Heart right ventricle (tissue), 16 donors: ENCODE measurements at places on chromosomes 1 and 21. TPM values are rescaled to one million over a fixed set of nuclear protein-coding genes. Genes with fewer than 3 reads are reported as not detected.

The SYT11 gene
- polyA plus RNA-seq = 9.5 TPM

The AZIN2 gene
- 1.2 TPM for polyA plus RNA-seq

The LCA5L gene
- 0.58 TPM for polyA plus RNA-seq

The KRTAP21-2 gene
- polyA plus RNA-seq = not detected

DNA sequence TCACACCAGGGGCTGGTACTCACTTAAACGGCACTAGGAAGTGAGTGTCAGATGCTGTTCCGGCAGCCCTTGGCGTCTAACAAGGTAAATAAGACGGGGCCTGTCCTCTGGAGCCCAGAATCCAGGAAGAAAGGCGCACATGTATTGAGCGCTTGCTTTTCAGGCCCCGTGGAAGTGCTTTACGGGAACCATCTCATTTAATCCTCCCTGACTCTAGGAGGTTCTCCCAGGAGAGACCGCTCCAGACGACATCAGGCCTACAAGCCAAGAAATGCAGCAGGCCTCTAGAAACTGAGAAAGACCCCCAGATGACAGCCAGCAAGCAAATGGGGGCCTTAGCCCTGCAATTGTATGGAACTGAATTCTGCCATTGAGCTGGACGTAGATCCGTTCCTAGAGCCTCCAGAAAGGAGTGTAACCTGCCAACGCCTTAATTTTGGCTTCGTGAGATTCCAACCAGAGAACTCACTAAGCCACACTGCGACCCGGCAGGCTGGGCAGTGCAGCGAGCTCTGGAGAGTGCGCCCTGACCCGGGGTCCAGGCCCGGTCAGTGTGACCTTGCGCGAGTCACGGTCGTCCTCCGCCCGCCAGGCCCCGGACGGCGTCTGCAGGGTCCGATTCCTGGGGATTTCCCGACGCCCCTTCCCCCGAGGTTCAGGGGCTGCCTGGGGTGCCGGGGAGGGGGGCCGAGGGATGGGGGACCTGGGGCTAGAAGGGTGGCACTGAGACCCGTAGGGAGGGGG, 532 bp upstream of the MANEAL start:
- no peak for DNase-seq

- no peak for DNase-seq
Observed at GRCh38 chr1:157363660-157364140, 188.6 kb downstream of the FCRL5 start.

DNA sequence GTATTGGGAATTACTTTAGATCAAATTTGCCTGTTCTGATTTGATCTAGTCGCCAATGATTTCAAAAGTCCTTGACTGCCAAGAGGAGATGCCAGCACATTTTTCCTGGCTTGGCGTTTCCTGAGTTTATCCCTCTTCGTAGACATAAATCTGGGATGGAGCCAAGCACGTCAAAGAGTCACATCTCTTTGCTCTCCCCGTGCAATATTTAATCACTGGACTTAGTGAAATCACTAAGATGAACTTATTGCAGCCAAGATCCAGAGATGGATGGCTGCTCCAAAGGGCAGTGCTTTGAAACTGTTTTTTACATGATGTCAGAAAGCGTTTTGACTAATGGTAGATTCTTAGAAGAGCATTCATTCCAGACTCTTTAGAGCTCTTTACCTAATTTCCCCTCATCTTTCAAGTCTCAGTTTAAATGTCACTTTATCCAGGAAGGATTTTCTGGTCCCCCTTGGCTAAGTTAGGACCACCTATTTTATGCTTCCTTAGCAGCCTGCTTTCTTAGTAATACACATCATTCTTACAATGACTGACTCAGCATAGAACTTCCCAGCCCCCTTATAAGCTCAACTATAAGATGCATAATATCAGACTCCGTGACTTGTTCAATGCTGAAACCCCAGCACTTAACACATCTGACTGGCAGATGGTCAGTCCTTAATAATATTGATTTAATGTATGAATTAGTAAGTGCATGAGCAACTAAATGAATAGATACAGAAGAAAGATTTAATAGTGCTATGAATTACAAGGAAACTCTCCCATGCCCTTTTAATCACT, 94.4 kb upstream of the GREM2 start:
- DNase-seq = no peak

DNA sequence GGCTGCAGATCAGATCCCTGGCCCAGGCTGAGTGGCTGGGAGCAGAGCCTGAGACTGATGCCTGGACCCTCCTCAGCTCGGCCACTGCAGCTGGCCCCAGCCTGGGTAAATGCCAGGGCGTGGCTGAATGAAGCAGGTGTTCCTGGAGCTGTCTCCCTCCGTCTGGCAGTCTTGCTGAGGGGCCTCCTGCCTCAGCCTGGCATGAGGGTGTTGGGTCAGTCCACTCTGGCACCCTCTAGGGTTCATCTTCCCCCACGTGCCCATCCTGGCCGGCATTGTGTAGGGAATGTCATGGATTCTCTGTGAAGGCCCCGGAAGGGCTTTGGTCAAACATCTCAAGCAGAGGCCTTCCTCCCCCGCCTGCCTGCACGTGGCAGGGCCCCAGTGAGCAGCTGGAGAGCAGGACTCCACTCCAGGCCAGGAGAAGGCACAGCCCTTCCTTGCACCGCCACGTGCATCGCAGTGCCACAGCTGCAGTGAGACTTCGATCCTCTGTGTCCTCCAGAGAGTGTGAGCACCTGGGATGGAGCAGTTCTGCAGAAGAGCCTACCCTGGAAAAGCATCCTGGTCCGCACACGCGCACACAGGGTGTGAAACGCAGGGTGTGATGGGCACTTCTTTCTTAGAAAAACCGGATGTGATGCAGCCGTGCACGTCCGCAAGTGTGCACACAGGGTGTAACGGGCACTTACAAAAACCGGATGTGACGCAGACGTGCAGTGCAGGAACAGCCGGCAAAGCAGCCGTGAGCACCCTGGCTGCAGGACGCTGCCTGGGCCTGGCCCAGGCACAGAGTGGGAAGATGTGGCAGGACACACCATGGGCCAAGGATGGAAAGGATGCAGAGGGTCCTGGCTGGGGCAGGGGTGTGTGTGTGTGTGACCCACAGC, 4.6 kb upstream of the KRTAP10-4 start:
- no peak for DNase-seq

GRCh38 chr1:223202376-223203033, 59.5 kb upstream of the TLR5 start:
- no peak for DNase-seq

- no peak for DNase-seq
Observed at GRCh38 chr1:1306661-1307260, 969 bp downstream of the ACAP3 start.

DNA sequence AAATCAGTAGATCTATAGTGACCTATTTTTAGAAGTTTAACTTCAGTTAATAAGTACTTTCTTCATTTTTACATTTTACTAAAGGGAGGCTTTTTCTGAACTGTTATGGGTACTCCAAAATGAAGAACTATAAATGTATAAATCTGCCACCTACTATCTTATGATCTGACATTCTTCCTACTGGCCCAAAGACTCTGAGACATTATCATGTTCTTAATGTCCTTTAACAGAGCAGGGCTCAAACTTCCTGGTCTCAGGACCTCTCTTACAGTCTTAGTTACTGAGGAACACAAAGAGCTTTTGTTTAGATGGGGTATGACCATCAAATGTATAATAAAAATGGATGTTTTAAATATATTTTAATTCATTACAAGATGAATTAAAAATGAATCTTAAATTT, 8.9 kb downstream of the TRIM33 start:
- DNase-seq = no peak

GRCh38 chr1:154775621-154776605, 94.2 kb downstream of the KCNN3 start:
- no peak for DNase-seq

- DNase-seq = no peak
Observed at GRCh38 chr1:10471411-10472219, 714 bp downstream of the DFFA start.
